Activated CD8-positive, alpha-beta memory T cell treated with anti-CD3 and anti-CD28 coated beads, Interleukin-2, amount 10 ng/mL, durations not matched to agents 7 days and 5 days (primary cell): ENCODE measurements at places on chromosomes 11 and 22. TPM values are rescaled to one million over a fixed set of nuclear protein-coding genes. Genes with fewer than 3 reads are reported as not detected.
A peak's percentile ranks its signal among the peaks of the same experiment; 100 is the strongest.

OR10A2 gene
- not detected for total RNA-seq

DNA sequence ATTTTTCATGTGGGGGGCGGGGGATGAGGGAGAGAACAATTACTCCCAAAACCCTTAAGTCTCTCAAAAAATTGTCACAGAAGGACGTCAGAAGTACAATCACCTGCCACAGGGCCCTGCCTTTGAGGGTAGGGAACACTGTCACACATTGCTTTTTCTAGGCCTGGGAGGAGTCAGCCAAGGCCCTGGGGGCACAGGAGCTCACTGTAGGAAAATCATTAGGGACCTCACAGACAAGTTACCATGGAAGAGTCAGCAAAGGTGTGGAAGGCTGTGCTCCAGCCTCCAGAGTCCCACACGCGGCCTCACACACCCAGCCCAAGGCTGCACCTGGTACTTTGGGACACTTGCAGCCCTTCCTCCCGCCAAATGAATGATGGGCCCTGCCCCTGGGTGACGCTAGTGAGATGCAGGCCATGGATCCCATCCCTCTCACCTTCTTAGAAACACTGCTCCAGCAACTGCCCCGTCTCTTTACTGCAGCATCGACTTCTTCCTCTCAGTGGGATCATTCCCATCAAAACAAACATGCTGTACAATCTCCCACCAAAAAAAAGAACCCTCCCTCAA, 3.3 kb downstream of the PLEKHA7 start:
- DNase-seq = no peak
- H3K4me3 ChIP-seq = no peak overlapping the region
- peaks cover 7% of the 10 kb centered on the region for H3K4me1 ChIP-seq
- peaks cover 3% of the 10 kb centered on the region for H3K36me3 ChIP-seq

CASP12 gene
- total RNA-seq = 0.23 TPM

DNA sequence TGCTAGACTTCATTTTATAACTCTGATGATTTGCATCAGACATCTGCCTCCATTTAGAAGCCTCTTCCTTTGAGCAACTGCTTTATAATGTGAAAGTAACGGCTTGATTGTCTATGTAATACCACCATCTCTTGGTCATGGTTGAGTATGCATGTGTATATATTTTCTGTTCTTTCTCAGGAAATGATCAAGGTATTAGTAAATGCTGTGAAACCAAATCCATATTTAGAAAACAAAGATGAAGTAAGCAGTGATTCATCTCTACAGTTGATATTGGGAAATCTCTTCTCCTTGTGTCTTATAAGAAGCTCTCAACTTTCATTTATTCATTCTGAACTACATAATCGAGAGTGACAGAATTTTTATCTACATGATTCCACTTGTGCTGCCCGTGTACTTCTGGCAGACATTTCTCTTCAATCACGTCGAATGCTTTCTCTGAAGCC, 104.6 kb upstream of the ANO3 start:
- no peaks in the 10 kb centered on the region for H3K27me3 ChIP-seq
- no peak overlapping the region for H3K4me3 ChIP-seq
- no peaks in the 10 kb centered on the region for H3K4me1 ChIP-seq
- DNase-seq = no peak

DNA sequence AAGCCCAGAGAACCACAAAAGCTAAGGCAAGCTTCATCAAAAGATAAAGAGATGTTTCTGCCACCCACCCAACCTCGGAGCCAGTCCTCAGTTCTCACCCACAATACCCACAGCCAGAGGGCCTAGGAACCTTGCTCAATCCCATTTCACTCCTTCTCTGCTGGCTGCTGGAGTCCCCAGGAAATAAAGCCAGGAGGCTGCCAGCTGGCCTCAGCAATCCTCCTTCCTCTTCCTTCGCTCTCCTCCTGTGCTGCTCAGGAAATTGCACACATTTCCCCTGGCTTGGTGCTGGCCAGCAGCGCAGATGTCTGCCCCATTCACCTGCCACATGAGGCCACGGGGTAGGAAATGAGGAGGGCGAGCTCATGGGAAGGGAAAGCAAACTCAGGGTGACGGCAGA, 91.8 kb upstream of the LDLRAD3 start:
- no peak overlapping the region for H3K27ac ChIP-seq
- no peak overlapping the region for H3K4me3 ChIP-seq
- DNase-seq = no peak
- no peaks in the 10 kb centered on the region for H3K4me1 ChIP-seq
- peaks cover 9% of the 10 kb centered on the region for H3K27me3 ChIP-seq
- H3K36me3 ChIP-seq = no peaks in the 10 kb centered on the region

SYT7 gene
- not detected for total RNA-seq

PLEKHB1 gene
- total RNA-seq = 10.6 TPM

DNA sequence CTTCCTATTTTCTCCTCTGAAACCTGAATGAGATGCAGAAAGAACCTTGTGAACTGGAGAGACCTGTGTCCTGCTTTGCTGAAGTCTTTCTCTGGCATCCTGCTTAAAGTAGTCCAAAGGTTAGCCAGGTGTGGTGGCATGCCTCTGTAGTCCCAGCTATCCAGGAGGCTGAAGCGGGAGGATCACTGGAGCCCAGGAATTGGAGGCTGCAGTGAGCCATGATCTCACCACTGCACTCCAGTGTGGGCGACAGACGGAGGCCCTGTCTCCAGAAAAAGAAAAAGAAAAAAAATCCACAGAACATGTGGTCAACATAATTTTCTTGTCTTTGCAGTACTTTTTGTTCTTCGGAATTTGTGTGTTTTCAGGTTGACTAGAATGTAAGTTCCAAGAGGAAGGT, 2.3 kb upstream of the KREMEN1 start:
- H3K36me3 ChIP-seq = no peaks in the 10 kb centered on the region
- H3K4me1 ChIP-seq = peaks cover 22% of the 10 kb centered on the region
- peaks cover 68% of the 10 kb centered on the region for H3K27me3 ChIP-seq
- no peak overlapping the region for H3K4me3 ChIP-seq
- no peak for DNase-seq

LRRC32 gene
- 0.32 TPM for total RNA-seq

KRTAP5-8 gene
- total RNA-seq = not detected

DNA sequence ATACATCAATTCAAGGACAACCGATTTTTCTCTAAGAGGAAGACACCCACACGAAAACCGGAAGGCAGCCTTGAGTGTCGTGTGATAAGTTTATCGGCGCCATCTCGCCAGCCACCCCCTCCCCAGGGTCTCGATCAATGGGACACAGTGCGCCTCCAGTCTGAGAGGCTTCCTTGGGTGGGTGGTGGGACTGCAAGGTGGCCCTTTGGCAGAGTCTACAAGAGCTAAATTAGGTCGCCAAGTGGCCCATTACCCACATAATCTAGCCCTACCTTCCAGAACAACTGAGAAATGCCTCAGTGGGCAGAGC, 64.0 kb downstream of the CD6 start:
- no peaks in the 10 kb centered on the region for H3K27me3 ChIP-seq
- H3K4me3 ChIP-seq = no peak overlapping the region
- H3K27ac ChIP-seq = no peak overlapping the region
- H3K4me1 ChIP-seq = peaks cover 25% of the 10 kb centered on the region

GPR83 gene
- 0.05 TPM for total RNA-seq

RIC3 gene
- total RNA-seq = 7.4 TPM

- no peak for DNase-seq
- H3K27me3 ChIP-seq = no peaks in the 10 kb centered on the region
- H3K27ac ChIP-seq = no peak overlapping the region
- H3K36me3 ChIP-seq = no peaks in the 10 kb centered on the region
Measured at GRCh38 chr11:37512156-37512780, 914.2 kb upstream of the RAG2 start.

DNA sequence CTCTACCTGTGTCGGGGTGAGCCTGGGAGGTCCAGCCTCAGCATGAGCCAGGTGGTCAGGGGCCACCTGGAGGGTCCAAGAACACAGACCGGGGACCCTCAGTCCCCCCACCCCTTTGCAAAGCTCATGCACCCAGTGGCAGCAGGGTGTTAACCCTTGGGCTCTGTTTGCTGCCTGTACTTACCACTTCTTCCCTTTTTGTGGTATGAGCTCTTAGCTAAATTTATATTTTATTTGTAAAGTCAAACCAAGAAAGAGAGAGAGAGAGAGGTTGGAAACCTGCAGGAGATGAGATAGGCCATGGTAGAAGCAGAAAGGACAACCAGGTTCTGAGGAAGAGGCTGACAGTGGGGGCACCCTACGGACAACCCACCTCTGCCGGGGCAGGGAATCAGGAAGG, 29.9 kb downstream of the IL10RA start:
- H3K27ac ChIP-seq = peak overlapping the region; percentile 92
- H3K4me3 ChIP-seq = no peak overlapping the region
- no peaks in the 10 kb centered on the region for H3K27me3 ChIP-seq
- peaks cover 48% of the 10 kb centered on the region for H3K36me3 ChIP-seq

DNA sequence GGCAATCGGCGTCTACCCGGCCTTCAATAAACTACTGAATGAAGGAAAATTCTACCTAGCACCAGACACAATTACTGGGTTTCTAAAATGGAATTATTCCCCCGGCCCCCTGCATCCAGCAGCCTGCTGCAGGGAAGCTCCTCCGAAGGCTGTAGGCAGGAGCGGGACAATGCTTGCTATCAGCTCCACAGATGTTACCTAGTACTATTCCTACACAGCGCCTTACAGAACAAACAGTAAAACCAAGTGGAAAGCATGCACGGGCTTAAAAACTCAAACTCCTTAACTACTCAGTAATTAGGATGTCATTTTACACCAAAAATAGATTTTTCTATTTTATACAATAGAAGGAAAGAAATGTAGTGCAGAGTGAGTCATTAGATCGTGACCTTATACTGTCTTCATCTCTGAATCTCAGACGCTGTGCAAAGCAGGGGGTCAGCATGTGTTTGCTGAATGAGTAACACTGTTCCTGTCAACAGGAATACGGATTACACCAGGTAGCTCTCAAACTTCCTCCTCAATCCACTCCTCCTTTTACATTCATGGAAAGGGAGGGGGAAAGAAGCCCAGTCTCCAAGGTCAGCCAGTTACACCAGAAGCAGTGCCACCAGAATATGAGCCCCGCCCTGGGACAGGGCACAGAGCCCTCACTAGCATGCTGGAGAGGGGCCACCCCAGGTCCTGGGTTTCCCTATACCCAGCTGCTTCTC, 74.9 kb downstream of the PACSIN2 start:
- no peak for DNase-seq
- no peak overlapping the region for H3K4me3 ChIP-seq
- H3K36me3 ChIP-seq = peaks cover 2% of the 10 kb centered on the region
- H3K4me1 ChIP-seq = peaks cover 22% of the 10 kb centered on the region

- H3K4me1 ChIP-seq = no peaks in the 10 kb centered on the region
- no peak overlapping the region for H3K27ac ChIP-seq
- no peak for DNase-seq
- H3K4me3 ChIP-seq = no peak overlapping the region
Measured at GRCh38 chr11:49432242-49432848, 223.9 kb upstream of the FOLH1 start.

DNA sequence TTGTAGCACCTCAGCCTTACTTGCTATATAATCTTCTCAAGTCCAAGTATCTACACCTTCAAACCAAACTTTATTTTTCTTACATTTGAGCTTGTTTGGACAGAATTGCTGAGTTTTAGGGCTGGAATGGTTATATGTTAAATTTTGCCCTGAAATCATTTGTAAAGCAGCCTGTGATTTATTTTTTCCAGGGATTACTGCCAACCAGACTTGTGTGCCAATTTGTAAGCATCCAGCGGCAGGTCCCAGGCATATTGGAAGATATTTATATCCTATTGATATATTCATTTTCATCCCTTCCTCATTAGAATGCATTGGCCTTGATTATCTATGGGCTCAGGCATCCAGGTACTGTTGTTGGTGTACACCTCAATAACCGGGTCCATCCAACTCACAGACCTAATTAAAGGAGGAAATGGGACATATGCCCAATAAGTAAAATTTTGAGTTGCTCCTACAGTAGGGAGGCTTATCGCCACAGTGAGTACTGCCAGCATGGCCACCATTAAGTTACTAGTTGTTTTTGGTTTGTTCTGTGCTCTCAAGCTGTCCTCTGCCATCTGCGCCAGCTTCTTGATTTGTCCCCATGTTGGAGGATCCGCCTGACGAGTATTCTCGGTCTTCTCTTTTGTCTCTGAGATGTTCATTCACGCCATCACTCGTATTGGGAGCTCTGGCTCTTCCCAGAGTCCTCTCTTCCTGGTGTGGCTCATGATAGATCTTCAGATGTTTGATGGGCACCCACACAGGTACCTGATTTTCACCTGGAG, 9.8 kb upstream of the DNAJB13 start:
- H3K27me3 ChIP-seq = no peaks in the 10 kb centered on the region
- peaks cover 11% of the 10 kb centered on the region for H3K36me3 ChIP-seq
- H3K27ac ChIP-seq = no peak overlapping the region
- no peak for DNase-seq
- no peaks in the 10 kb centered on the region for H3K4me1 ChIP-seq
- no peak overlapping the region for H3K4me3 ChIP-seq

POTEH gene
- not detected for total RNA-seq

DNA sequence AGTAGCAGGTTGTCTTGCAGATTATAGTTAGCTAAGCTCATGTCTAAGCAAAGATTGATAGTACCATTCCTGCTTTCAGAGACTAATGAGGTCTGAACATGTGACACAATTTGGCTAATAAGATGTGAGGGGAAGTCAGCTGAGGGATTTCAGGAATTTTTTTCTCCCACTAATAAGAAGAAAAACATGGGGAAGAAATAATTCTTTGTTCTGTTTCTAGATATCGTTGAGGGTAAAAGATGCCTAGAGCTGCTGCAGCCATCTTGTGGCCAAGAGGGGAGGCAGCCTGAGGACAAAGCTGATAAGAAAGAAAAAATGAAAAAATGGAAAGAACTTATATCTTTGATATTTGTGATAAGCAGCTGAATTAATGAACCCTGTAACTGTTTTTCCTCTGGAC, 1334.4 kb downstream of the LRRC4C start:
- no peak for DNase-seq
- H3K4me1 ChIP-seq = no peaks in the 10 kb centered on the region
- no peaks in the 10 kb centered on the region for H3K27me3 ChIP-seq
- no peaks in the 10 kb centered on the region for H3K36me3 ChIP-seq
- H3K27ac ChIP-seq = no peak overlapping the region

DNA sequence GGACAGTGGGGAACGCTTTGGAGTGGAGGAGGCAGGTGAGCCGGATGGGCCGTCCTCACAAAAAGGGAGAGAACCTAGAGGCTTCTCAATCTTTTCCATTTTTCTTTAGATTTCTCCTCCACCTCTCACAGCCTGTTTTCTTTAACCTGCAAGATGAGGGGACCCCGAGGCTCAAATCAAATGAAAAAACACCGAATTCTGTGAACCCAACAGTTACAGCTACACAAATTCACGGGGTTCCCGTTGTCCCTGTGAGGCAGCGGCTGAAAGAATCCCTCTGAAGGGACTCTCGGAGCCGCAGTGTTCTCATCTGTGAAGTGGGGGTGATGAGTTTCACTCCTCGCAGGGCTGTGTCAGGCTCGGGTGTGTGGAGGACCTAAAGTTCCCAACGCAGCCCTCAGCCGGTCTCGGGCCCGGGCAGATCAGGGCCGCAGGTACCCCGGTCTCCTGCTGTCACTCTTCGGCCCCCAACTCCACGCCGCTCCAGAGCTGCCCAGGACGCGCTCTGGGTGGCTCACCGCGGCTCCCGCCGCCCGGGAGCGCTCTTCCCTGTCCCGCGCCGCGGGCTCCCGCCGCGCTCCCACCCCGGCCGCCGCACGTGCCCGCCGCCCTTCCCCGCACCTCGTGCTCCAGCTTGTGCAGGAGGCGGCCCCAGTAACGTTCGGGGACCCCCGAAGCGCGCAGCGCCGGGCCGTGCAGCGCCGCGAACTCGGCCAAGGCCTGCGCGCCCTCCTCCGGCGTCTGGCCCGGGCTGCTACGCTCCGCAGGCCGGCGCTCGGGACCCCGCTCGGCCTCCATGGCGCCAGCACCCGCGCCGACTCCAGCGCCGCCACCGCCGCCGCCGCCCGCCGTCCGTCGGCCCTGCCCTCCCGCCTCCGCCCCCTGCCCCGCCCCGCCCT, at the start of gene TTLL12:
TSS of gene TTLL12 (minus strand) at position 863 of the 899 bp plus-strand sequence. CDS start at position 798, 65 bp downstream.
- H3K4me3 ChIP-seq = peak within 1 kb of the TSS; percentile 84
- DNase-seq = peak; percentile 61
- peaks cover 32% of the 10 kb centered on the region for H3K4me1 ChIP-seq
- H3K27ac ChIP-seq = peak within 1 kb of the TSS; percentile 95
- peaks cover 6% of the 10 kb centered on the region for H3K27me3 ChIP-seq
- peaks cover 3% of the 10 kb centered on the region for H3K36me3 ChIP-seq
